ENCODE measurements at places on chromosomes 1 and 21. TPM values are rescaled to one million over a fixed set of nuclear protein-coding genes. Genes with fewer than 3 reads are reported as not detected.

KCNA3 gene
- polyA plus RNA-seq = 1.7 TPM

AMY2A gene
- not detected for polyA plus RNA-seq

KCNN3 gene
- polyA plus RNA-seq = 26.4 TPM

SYPL2 gene
- polyA plus RNA-seq = 0.04 TPM

DNA sequence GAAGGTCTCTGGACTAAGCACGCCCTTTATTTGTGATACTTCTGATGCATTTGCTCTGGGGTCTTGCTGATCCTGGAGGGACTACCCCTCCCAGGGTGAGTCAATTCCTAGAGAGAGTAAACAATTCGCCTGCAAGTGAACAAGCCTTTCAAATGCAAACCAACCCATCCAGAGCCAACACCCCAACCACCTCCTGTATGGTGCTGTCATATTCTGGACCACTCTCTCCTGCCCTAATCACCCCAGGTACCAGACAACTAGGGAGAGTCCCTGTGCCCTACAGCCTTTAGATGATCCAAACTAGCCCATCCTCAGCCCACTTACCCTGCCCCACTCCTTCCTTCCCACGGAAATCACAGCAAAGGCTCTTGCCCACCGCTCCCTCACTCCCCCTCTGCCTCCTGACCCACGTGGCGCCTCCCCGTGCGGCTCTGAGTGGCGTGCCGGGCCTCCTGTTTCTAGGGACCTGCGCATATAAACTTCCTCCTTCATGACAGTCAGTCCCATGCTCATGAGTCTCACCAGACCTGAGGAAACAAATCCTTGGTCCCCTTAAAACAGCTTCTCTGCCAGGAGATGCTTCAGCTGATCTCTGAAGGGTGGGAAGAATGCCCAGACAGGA, 37.2 kb downstream of the ACTA1 start:
- no peak for DNase-seq

DNA sequence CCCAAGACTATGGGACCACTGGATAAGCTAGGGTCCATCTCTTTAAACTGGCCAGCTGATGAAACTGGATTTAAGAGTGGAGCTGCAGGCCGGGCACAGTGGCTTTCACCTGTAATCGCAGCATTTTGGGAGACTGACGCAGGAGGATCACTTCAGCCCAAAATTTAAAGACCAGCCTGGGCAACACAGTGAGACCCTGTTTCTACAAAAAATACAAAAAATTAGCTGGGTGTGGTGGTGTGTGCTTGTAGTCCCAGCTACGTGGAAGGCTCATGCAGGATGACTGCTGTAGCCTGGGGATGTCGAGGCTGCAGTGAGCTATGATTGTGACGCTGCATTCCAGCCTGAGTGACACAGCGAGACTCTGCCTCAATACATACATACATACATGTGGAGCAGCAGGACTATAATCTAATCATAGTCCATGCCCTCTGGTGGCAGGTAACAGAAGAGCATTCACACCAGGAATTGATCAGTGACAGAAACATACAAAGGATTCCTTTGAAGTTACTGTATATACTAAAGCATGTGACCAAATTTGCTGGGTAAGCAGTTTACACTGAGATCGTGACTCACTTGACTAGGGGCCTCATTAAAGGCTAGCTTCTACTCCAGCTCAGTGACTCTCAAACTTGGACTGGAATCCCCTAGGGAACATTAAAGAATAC, 101.5 kb upstream of the SLFNL1 start:
- DNase-seq = no peak

DNA sequence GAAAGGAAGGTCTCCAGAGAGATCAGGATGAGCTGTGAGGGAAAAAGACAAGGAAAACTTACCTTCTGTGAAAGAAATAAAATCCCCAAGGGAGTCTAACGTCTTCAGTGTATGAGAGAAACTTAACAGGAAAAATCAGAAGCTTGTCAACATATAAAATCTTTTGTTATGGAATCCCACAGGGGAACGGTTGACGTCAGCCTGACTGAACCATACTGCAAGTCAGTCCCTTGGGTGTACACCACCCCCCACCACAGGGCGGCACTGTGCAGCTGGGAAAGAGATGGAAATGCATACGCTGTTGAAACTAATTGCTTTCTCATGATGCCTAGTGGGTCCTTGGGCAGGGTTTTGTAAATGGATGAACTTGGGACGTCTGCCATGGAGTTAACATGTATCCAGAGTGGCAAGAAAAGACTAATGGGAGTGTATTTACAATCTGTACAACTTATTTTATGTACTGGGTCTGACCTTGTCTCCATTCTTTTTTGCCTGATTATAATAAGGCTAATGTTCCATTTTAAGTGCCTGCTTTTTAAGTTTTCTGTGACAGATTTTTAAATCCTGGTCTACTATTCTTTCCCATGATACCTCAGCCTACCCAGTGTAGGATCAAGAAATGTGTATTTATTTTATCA, 22.7 kb downstream of the UTP25 start:
- no peak for DNase-seq

DNA sequence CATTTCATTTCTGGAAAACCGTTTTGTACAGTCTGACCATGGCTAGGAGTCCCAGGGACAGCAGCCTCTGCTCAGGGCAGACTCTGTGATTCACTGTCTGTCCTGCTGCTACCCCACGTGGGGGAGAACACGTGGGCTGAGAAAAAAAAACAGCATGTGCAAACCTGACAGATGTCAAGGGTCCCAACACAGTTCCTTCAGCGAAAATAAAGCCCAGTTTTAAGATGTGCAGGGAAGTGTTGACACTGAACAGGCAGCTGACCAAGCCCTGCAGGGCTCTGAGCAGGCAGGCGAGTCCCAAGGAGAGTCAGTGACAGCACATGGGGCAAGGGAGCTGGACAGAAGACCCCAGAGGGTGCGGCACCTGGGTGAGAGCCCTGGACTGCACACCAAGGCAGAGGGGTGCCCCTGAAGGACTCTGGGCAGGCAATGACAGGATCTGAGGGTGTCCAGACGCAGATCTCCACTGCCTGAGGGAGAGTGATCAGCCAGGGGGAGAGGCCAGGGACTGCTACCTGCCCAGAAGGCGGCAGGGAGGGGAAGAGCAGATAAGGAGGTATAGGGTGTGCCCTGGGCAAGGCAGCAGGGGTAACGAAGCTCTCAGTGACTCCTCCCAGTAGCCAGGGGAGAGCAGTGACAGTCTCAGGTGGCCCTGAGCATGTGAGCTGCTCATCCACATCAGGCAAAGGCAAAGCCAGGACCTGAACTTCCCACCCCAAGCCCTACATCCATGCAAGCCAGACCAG, 5.1 kb upstream of the SPATC1L start:
- DNase-seq = no peak

DNA sequence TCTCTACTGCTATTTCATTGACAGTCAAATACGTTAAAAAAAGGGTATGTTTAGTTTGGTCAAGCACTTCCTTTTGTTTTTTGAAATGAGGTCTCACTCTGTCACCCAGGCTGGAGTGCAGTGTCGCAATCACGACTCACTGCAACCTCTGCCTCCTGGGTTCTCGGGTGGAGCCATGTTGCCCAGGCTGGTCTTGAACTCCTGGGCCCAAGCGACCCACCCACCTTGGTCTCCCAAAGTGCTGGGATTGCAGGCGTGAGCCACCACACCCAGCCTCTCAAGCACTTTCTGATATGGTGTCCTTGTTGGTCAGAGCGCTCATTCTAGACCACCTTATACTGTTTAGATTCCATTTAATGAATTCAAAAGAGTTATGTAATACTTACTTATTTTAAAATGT, 20.9 kb upstream of the RHBDL2 start:
- no peak for DNase-seq

GRCh38 chr1:109705411-109705810, 6.6 kb upstream of the GSTM5 start:
- DNase-seq = no peak

GRCh38 chr1:47623557-47623940, 185.7 kb downstream of the FOXD2 start:
- no peak for DNase-seq

- DNase-seq = no peak
Observed at GRCh38 chr21:38770660-38771059, 35.1 kb upstream of the ETS2 start.
